ENCODE measurements at places on chromosomes 5 and 9.

- DNase-seq: no peak
Observed at GRCh38 chr5:74109344-74109743, 483.3 kb downstream of the ARHGEF28 start.

DNA sequence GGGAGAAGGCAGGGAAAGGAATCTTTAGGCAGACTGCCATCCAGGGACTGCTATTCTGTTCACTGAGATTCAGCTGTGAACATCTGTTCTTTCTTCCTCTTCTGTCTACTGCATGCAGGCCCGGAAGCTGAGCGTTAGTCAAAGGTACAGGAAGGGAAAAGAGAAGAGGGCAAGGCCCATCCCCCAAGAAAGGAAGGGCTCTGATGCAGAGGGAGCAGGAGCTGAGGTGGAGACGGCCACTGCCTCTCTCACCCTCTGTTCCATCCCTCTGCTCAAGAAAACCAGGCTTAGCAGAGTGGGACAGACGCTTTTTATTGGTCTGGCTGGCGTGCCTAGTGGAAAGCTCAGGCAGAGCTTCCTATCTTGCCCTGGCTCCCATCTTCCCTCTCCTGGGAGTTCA is 57.6 kb downstream of the PFDN1 start:
- DNase-seq: peak; percentile 58

DNA sequence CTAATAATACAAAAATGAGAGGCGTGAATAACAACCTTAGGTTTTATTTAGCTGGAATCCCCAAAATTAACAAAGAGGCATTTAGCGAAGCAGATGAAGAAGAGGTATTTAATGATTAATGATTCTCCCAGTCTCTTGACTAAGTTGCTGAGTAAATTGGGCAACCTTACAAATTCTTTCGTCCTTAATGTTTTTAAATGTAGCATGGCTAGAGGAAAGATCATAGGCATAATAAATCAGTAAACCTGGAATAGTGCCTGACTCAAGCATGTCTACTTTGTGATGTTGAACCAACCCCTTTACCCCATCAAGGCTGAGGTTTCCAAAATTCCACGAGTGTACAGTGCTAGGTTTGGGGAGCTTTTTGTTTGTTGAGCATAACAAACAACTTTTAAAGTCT is 7.9 kb downstream of the BHMT start:
- DNase-seq: peak; percentile 20

- DNase-seq: peak; percentile 85
Observed at GRCh38 chr9:110769667-110770066, 101.1 kb downstream of the MUSK start.

GRCh38 chr9:18979367-18979766 is 53.6 kb downstream of the SAXO1 start:
- DNase-seq: peak; percentile 53

DNA sequence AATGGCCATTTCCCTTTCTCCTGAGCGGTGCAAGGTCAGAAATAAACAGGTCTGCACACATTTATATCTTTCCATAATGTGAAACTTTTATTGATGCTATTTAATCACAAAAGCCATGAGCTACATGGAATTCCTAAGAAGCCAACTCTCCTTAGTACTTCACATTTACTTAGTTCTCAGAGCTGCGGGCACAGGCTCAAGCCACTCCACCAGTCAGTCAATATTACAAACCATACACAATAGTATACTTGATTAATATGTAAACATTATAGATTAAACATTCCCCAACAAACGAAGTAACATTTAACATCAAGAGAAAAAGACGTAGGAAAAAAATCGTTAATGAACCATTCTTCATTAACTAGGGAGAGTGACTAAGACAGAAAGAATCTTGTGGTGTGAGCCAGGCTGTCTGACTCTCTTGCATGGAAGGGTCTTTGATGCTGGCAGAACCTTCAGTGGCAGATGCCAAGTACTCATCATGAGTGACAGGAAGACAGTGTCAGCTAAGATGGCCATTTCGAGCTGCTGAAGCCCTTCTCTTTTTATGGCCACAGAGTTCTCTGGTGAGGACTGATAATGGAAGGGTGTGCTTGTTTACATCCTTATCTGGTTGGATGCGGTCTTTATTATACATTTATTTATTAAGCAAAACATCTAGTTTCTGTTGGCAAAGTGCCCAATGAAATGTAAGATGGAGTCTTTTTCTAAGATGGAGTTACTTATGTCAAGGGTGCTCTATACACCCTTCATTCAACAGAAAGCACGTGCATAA is 115.5 kb upstream of the TUT7 start:
- DNase-seq: no peak

DNA sequence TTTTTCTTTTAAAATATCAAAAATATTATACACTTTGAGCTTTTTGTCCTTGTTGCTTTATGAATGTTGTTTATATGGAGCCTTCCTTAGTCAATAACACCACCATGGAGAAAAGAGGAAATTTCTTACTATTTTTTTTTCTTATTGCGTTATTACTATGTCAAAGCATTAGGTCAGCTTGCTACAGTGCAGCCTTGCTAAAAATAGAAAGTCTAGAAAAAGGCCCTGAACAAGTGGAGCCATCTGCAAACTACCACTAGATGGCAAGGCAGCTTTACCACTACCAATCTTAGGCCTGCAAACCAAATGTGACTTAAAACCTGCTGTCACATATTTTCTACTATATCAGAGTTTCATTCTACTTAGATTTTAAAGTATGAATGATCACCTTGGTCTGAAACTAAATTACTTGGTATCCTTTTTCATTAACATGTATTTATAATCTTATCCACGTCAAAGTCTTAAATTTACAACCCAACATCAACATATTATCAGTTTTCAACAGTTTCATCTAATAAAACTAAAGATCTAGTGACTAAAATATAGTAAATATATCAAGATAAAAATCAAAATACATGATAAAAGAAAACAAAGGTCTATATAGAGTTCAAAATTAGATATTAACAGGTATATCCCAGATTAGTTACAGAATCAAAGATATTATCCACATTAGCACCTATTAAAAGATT is 113.1 kb upstream of the ACOT12 start:
- peak; percentile 83 for DNase-seq

DNA sequence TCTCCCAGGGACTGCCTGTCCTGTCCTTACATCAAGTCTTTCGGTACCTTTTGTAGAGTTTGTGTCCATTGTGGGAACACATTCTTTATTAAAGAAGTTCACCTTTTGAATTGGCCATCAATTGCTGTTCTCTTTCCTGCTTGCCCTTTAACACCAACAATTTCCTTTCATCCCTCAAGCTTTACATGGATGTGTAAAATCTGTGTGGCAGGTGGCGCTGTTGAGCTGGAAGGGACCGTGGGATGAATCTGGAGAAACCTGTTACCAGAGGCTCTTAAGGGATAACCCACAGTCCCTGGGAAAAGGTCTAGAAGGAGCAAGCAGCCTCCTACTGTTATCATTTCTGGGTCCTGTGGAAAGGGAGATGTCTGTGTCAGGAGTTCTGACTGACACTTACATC is 7.9 kb upstream of the ZFP62 start:
- peak; percentile 51 for DNase-seq

Data from fibroblast of skin of right quadriceps (primary cell).